ENCODE measurements at places on chromosomes 11 and 22. TPM values are rescaled to one million over a fixed set of nuclear protein-coding genes. Genes with fewer than 3 reads are reported as not detected.

GRCh38 chr11:2534134-2534956 lies 89.5 kb downstream of the KCNQ1 start:
- peak; percentile 58 for DNase-seq

- DNase-seq, result peak; percentile 80
These were observed 312.3 kb downstream of the MN1 start for GRCh38 chr22:27489178-27489675.

DNA sequence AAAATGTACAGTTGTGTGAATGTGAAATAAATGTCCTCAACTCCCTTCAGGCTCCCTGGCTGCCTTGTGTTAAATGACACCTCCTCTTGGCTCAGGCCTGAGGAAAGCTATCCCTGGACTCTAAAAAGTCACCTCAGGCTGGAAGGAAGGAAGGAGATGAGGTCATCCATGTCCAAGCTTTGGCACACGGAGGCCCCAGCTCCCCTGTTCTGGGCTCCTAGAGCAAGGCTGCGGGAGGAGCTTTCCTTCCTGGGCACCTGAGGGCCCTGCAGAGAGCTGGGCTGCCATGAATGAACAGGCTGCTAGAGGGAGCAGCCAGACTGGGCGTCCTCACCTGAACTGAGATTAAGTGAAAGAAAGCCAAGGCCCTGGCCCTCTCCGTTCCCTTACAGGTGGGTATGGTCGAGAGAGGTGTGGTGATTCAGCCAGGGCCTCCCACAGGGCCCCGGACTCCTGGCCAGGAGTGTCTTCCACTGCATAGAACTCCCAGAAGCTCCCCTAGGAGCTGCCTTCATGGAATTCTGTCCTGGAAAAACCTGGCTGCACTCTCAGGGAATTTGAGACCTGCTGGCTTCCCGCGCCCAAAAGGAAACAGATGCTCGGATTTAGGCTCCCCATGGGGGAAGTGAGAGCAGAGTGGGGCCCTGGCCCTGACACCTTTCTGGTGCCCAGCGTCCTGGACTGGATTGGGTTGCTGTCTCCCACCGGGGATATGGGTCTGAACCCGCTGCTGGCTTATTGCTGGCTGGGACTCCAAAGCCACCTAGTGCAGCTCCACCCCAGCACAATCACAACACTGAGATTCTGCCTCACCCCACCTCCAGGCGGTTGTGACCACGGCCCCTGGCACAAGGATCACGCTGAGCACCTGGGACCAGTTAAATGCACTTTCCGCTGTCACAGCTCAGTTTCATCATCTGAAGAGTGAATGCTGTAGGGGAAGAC lies 22.2 kb downstream of the MYBPC3 start:
- no peak for DNase-seq

DNA sequence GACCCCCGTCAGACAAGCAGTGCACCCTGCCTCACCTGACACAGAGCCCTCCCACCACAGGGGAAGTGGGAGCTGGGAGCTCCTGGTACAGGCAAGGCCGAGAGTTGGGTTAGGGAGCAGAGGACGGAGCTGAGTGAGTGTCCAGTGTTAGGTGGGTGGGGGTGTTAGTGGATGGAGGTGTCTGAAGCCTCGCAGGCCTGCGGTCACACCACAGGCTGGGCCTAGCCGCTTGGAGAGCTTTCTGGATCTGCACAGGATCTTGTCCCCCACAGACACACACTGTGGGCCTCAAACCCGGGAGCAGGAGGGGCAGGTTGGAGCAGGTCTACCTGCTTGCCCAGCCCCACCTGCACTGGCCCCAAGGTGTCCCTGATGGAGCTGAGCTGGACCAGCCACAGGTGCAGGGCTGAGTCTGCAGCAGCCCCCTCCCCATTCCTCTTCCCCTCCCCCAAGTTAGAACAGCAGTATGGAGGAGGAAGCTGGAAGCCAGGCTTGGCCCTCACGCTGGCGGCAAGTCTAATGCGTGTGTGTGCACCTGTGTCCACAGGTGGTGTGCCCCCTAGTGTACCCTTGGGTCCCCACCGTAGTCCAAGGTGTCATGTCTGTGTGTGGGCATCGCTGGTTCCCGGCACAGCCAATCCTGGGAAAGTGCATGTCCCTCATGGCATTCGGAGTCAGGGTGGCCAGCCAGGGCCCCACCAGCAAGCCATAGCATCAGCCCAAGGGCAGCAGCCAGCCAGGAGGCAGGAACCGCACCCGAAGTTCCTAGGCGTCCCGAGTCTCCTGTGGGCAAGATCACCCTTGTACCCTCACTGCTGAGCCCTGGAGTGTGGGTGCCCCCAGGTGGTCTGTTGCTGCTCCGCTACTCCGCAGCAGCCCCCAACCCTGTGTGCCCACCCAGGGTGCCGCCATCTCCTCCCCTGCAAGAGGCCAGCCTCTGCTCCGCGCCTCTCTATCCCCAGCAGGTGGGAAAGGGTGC lies 2.0 kb upstream of the GATD1 start:
- no peak for DNase-seq

GRCh38 chr11:31903225-31904074 lies 92.3 kb upstream of the PAX6 start:
- no peak for DNase-seq

DNA sequence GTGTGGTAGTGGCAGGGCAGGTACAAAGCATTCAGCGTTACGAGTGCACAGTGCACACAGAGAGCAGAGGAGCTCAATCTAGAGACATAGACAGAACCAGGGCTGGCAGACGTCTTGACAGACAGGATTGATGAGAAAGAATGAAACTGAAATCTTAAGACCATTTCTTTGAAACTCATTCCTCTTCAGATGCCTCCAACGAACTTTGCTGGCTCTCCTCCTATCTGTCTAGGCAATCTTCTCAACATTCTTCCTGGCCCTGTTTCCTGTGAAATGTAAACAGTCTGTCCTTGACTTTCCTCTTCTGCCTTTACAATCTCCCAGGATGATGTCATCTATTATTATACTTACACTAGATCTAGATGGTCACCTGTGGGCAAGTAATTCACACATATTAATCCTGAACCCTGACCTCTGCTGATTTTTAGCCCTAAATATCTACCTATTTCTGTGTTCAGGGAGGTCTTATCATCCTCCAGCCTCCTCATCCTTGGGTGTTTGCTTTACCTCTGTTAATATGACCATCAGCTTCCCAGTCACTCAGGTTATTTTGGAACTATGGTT lies 119.5 kb downstream of the ENTHD1 start:
- DNase-seq, result no peak

CSTF3 gene
- 15.9 TPM for total RNA-seq

- no peak for DNase-seq
These were observed 67.2 kb downstream of the PPP2R1B start for GRCh38 chr11:111698852-111699559.

- DNase-seq, result no peak
These were observed 44.5 kb downstream of the BRD1 start for GRCh38 chr22:49783036-49783746.

DNA sequence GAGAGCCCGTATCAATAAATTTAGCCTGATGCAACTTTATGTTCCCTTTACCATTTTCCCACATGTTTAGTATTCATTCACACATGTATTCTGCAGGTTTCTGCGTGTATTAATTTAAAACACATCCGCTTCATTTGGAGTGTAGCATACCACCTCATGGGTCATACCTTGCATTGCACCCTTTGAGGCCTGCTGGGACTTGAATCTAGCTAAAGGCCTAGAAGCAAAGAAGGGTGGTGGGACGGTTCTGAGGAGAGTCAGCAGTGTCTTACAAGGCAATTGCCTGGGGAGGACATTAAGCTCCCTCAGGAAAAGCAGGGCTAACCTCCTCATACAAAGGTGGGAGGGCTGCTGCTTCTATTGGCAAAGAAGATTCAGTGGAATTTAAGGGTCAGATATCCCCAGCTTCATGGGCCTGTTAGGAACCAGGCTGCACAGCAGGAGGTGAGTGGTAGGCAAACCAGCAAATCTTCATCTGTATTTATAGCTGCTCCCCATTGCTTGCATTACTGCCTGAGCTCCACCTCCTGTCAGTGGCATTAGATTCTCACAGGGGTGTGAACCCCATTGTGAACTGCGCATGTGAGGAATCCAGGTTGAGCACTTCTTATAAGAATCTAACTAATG lies 15.9 kb upstream of the SNX19 start:
- no peak for DNase-seq

GRCh38 chr11:96332126-96332771 lies 10.7 kb downstream of the MAML2 start:
- DNase-seq, result no peak

OR6Q1 gene
- not detected for total RNA-seq

DNA sequence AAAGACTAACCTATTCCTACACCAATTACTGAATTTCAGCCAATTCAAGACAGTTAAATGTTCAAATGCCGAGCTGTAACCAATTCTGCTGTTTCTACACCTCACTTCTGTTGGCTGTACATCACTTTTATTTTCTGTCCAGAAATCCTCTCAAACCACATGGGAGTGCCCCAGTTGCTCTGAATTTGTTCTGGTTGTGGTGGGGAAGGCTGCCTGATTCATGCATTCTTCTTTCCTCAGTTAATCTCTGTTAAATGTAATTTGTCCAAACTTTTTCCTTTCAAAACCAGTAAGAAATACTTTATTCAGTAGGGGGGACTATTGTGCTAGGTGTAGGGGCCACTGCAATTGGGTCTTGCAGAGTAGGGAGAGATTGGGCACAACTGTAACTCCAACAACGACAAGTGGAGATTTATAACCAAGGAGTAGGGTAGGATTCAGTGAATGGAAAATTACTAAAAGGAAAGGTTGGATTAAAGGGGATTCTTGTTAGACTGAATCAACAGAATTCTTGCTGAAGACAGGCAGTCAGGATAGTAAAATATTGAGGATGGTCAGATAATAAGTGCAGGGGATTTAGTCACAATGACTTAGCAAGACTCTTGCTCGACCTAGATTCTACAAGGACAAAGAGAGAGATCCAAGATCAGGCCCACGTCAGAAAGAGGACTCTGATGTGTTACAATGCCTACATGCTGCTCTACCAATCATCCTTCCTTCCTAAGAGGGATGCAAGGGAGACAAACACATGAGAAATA lies 593.5 kb upstream of the FAT3 start:
- DNase-seq, result no peak

DNA sequence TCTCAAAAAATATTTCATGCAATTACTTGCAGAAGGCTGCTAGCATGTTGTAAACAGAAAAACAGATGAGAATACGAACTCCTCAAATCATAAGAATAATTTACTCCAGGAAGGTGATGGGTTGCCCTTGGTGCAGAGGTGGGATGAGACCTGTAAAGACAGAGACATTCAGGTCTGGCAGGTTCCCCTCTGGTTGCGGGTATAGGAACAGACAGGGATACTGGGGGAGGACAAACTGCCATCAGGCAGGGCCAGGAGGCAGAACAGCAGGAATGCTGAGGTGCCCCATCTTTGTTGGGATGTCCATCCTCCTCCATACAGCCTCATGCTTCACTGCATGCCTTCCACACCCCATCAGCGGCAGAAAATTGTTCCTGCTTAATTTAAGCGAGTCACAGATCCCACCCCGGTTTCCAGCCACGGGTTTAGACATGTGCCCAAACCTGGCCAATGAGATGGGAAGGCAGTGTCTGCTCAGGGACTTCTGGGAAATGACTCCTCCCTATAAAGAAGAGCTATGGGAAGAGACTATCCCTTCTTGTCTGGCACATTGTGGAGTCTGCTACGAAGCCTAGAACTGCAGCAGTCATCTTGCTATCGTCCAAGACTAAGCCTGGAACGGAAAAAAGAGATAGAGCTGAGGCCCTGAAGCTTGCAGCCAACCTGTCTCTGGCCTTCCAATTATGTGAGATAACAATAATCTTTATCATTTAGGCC lies 23.1 kb upstream of the IRAG1 start:
- no peak for DNase-seq

DCHS1 gene
- 42.3 TPM for total RNA-seq

DNA sequence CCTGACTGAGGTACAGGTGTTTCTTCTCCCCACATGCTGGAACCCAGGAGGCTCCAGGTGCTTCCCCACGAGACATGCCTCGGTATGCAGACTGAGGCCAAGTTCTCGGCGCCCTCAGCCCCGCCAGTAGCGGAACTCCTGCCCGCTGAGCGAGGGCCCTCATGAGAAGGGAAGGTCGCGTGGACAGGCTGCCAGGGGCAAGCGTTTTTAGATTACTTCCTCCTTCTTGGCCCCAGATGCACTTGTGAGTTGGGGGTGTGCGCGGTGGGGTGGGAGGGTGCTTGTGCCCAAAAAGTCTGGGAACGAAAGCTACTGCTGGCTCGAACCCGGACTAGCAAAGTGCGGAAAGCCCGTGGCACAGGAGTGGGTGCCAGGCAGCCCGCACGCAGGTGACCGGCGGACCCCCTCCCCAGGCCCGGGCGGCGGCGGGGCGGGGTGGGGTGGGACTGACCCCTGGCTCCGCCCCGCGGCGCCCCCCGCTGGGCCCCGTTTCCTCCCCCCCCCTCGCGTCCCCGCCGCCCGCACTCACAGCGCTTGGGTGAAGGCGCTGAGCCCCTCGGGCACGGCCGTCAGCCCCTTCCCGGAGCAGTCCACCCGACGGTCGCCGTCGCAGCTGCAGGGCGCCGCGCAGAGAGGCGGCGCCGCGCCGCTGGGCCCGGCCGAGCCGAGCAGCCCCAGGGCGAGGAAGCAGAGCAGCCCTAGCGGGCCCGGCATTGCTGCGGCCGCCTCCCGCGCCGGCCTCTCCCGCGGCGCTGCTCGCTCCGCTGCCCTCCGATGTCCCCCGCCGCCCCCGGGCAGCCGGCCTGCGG lies 797 bp downstream of the LGR4 start:
- peak; percentile 81 for DNase-seq

DNA sequence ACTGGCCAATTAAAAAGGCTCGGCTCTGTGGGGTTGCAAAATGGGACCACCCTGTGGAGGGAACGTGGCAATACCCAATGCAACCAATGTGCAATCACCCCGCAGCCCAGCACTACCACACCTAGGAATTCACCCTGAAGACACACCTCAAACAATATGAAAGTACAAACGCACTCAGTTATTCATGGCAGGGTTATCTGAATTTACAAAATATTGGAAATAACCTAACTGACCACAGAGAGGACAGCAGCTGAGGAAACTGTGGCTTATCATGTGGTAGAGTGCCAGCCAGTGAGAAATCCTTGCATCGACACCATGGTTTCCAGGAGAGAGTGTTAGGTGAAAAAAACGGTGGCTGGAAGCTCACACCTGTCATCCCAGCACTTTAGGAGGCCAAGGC lies 18.7 kb downstream of the ALG12 start:
- DNase-seq, result peak; percentile 6

GRCh38 chr11:127474766-127475165 lies 474.2 kb upstream of the KIRREL3 start:
- DNase-seq, result no peak

- peak; percentile 73 for DNase-seq
These were observed 5.5 kb upstream of the TMPRSS13 start for GRCh38 chr11:117934526-117935307.

- no peak for DNase-seq
These were observed 86.9 kb downstream of the STIM1 start for GRCh38 chr11:3942160-3942955.

TANGO2 gene
- total RNA-seq, result 31.1 TPM

All from posterior vena cava (tissue), 2 donors.